Psoas muscle (tissue), 8 donors: ENCODE measurements at places on chromosomes 7 and 10.
A peak's percentile ranks its signal among the peaks of the same experiment; 100 is the strongest.

DNA sequence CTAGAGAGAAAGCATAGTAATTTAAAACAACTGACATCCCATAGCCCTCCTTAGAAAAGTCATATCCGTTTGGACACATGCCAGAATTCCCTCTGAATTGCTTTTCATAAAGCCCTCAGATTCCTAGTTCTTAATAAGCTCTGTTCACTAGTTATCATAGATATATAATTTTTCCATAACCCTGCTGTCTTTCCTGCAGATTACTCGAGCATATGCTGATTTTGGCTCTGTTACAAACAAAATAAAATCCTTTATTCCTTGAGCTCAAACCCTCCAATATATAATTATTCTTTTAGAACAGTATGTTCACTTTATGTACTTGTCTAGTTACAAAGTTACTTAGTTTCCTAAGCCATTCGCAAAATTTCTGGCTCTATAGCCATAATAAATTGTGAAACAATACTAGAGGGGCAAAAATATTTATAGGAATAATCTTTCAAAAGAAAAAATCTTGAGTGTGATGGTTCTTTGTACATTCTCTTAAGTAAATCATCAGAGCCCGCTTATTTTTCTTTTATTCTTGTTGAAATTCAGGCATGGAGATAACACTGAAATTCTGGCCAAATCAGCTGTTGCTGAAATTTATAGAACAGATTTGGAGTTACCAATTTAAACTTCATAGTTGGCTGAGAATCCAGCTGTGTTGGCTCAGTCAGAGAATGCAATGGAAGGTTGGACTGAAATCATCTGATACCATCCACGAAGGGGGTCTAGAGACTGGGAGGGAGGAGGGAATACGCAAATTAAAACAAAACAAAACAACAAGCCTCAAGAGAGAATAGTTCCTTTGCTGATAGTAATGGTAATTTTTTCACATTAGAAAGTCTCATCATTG, 146.1 kb upstream of the TMEM196 start:
- DNase-seq, result no peak

- DNase-seq, result no peak
Observed at GRCh38 chr7:22676385-22676784, 50.6 kb upstream of the IL6 start.

DNA sequence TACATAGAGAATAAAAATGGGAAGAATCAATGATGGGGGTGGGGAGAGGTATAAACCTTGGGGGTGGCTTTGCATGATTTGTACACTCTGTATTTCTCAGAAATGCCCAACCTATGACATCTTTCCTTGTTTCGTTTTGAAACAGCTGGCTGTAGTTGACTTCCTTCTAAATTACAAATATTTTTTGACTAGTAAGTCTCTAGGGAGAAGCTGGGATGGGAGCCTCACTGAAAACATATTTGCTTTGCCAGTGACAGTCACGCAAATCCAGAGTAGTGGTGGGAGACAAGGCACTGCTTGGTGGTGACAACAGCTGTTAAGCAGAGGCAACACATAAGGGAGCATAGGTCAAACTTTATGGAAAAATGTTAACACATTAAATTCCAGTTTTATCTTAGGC, 440.5 kb downstream of the SEMA3D start:
- no peak for DNase-seq

DNA sequence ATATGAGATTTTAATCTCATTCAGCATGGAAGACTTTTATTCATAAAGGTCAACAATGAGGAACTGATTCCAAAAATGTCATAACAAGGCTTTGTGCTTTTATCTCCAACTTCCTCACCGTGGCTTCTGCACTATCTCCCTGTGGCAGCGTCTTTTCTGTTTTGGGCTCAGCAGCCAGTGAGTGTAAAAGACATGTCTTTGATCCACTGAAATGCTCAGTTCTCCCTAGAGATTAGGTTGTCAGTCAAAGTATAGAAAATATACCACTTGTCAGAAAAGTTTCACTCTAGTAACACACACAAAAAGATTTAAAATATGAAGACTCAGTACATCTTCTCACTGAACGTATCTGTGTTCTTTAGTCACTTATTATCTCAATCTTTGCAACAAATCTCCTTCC, 901.8 kb upstream of the ZWINT start:
- no peak for DNase-seq

DNA sequence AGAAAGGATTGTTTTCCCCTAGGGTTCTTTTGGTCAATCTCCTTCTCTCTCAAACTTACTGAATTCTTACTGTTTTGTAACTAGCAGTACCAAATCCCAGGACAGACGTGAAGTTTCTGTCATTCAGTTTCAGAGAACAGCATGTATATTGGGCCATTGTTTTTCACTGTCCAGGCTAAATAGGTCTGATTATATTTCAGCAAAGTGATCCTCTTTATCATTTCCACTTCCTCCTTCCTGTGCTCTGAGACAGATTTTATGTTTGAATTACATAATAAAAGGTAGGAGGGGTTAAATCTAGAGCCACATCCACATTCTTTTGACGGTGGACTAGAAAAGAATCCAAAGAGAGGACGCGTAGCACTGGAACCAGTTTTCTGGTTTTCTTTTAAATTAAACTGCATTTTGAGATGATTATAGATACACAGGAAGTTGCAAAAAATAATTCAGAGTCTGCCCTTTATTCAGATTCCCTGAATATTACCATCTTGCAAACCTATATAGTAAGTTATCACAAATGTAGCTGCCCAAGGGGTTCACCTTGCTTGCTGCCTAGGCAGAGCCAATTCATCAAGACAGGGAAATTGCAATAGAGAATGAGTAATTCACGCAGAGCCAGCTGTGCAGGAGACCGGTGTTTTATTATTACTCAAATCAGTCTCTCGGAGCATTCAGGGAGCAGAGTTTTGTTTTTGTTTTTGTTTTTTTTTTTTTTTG, 40.1 kb downstream of the AKR1E2 start:
- DNase-seq, result no peak

DNA sequence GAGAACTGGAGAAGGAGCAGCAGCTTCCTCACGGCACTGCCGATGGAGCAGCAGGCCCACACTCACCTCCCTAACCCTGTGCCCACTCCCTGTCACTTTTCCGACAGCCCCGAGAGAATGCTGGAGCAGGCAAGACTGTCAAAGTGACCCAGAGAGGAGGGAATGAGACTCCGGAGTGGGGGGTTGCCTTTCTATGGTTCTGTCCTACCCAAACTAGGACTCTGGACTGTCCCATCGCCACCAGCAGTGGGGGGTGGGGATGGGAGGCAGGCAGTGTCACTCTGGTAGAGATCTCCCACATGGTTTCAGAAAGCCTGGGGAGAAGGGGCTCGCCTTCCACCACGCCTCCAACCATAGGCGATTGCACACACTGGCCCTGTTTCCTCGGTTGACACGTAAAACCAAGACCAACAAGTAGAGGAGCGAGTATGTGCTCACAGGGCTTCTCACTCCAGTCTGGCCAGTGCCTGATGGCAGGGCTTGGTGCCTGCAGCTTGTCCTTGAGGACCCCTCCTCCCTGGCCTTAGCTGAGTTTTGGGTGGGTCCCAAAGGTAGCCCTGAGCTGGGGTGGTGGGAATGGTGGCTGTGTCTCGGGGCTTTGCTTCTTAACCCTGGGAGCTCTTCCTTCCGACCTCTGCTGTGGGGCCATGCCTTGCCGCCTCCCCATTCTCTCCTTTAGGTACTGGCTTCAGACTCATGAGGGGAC, 148.5 kb downstream of the PTPN20 start:
- no peak for DNase-seq

- DNase-seq, result no peak
Observed at GRCh38 chr10:5737352-5737751, 52.7 kb downstream of the TASOR2 start.

- DNase-seq, result no peak
Observed at GRCh38 chr7:137360087-137360679, 16.6 kb upstream of the PTN start.

DNA sequence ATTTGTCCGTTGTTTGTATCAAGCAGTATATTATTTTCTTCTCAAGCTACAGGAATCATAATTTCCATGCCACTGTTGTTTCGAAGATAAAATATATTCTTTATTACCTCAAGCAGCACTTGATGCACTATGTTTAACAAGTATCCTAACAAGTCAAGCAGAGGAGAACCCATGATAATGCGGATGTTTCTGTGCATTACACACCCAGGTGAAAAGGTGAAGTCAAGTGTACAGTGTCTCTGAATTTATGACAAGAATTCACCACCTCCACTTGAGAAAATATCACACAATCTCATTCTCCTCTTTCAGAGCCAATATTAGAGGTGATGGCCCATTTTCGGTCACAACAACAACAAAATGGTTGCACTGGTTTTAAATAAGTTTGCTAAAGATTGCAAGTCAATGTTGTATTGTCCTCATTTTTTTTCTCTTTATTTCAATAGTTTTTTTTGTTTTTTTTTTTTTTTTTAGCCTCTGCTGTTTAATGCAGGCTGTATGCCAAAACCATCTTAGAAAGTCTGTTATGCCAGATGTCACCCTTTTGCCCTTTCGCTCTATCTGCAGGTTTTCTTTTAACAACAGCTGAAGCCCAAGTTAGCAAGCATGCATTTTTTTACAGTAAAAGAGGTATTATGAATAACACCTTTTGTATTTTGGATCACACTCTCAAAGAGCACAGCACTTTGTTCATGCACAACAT, 568.7 kb upstream of the LRRN3 start:
- no peak for DNase-seq

DNA sequence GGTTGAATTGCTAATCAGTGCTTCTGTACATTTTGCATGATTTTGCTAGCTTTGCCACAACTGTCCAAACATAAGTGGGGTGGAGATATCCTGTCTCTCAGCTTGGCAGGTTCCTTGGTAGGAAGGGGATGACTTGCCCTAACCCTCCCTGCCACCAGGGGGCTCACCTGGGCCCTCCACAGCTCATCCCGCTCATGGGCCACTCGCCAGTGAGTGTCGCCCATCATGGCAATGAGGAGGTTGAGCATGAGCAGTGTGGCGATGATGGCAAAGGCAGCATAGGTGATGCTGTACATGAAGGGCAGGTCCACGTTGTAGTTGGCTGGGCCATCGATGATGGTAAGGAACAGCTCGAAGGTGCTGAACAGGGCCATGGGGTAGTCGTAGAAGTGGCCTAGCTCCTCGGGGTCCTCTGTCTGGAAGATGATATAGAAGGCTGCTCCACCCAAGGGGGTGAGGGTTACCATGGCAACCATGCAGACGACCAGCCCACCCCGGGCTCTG, 12.2 kb downstream of the TRPV6 start:
- no peak for DNase-seq

DNA sequence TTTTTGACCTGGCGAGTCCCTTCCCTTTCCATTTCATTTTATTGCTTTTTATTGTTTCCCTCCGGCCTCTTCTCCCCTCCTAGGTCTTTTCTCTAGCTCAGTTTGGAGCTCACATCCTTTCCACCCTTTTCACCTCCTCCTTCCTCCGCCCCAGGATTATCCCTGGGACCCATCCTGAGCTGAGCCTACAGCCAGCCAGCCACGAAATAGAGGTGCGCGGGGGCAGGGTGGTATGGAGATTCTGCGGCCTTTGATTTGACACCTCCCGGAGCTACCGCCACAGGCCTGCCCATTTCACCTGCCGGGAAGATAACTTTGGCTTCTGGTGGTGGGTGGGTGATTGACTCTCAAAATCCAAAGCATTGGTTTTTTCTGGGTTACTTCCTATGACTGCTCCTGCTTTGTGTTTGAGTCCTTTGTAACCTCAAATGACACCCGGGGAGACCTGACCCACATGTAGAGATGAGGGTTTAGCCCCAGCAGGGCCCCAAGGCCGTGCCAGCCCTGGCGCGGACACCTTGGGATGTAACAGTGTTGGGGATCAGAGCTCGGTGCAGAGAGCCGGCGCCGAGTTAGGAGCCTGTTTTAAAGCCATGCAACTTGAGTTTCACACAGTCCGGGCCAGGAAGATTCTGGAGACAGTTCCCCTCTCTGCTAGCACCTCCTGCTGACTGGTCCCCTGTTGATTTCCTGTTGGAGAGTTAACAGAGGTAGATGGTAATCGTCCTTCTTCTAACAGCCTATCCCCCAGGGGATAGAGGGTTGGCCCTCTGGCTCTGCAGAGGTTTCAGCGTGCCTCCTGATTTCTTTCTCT, 1.5 kb downstream of the DUSP5 start:
- no peak for DNase-seq

GRCh38 chr7:70406186-70406949, 725.6 kb upstream of the GALNT17 start:
- DNase-seq, result no peak

DNA sequence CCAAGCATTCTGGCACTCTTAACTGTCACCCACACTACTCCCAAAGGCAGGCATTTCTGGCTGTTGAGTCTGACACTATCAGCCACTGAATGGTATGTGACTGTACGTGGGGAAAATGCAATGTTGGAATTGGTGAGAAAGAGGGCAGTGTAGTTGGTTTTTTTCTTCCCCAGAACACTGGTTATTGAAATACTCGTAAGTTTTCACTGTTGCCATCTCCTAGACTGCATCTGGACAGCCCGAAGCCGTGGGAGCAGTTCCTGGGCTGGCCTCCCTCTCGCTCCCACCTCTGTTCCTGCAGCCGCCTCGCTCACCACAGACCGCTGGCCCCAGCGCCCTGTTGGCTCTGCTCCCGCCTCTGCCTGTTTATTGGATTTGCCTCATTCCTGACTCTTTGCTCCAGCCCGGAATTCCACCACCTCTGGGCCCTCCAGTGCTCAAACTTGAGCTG, 5.7 kb downstream of the PLCE1 start:
- DNase-seq, result peak; percentile 75

DNA sequence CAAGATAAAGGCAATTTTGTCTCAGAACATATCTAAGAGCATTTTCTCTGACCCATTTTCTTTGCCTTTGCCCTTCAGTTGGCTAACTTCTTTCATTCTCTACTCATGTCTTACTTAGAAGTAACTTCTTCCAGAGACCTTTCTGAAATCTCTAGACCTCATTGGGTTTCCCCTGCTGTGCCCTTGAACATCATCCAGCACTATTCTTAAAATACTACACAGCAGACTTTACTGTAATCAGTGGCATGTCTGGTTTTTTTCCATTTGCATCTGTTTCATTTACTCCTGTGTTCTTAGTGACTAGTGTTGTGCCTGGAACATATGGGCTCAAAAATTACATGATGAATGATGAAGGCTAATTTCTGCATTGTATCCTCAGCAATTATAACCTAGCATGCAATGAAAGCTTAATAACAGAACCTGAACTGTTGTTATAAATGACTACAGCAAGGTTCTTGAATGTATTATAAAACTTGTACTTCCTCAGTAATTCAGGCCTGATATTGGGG, 301.9 kb downstream of the CDK14 start:
- DNase-seq, result no peak

GRCh38 chr10:59896191-59896590, 10.2 kb downstream of the CCDC6 start:
- no peak for DNase-seq

DNA sequence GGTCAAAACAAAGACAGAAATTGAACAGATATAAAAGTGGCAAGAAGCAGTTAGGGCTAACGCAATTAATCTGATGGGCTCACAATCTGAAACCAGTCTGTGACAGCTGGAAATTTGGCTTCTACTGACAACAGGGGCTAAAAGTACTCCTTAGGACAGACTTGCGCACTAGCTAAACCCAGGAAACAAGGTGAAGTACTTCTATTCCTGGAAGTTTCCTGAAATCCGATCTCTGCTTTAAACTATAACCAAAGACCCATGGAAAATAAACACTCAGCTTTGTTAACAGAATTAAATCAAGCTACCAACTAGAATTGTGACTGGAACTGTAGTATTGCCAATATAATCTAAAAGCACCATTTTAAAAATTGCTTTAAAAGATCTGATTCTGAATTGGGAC, 520.2 kb upstream of the ZWINT start:
- no peak for DNase-seq

- DNase-seq, result no peak
Observed at GRCh38 chr10:6009150-6009549, 31.8 kb upstream of the IL15RA start.

- peak; percentile 58 for DNase-seq
Observed at GRCh38 chr7:22723637-22724036, 3.4 kb upstream of the IL6 start.
